ENCODE measurements at places on chromosomes 3 and 15.

DNA sequence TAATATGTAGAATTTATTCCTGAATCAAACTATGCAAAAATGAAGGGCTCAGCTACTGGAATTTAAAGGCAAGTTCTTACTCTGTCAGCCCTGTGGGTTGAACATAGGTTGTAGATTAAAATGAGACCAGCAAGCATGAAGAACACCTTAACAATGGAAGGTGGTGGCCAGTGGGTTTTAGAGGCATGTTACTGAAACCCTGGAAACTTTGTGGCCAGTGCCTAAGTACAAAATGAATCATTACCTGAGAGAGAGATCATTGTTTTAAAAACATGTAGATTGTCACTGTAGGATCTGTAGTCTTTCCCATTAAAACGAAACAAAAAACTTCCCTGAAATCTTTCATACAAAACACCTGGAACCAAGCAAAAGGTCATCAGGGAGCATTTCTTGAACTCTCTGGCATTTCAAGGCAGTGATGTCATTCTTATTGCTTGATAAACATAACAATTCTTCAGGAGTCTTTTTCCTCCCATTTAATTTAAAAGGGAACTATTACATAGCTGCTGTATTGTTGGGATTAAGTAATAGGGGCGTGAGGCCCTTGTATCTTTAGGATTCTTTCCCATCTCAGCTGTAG, 51.8 kb downstream of the TMEM108 start:
- no peak for DNase-seq

DNA sequence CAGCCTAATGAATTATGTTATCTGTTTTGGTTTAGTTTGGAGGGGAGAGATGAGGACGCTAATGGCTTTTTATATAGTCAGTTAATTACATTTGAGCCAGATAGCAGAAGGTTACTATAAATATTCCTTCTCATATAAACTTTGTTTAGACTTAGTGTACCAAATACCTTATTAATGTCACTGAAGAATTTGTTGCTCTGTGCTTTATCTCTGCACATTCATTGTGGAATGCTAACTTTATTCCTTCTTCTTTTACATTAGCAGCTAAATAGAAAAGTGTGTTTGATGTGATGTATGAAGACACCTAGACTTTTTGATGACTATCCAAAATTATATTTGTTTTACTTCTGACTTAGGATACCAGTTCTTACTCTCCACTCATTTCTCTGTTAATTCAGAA, 105.2 kb downstream of the EPHA3 start:
- no peak for DNase-seq

DNA sequence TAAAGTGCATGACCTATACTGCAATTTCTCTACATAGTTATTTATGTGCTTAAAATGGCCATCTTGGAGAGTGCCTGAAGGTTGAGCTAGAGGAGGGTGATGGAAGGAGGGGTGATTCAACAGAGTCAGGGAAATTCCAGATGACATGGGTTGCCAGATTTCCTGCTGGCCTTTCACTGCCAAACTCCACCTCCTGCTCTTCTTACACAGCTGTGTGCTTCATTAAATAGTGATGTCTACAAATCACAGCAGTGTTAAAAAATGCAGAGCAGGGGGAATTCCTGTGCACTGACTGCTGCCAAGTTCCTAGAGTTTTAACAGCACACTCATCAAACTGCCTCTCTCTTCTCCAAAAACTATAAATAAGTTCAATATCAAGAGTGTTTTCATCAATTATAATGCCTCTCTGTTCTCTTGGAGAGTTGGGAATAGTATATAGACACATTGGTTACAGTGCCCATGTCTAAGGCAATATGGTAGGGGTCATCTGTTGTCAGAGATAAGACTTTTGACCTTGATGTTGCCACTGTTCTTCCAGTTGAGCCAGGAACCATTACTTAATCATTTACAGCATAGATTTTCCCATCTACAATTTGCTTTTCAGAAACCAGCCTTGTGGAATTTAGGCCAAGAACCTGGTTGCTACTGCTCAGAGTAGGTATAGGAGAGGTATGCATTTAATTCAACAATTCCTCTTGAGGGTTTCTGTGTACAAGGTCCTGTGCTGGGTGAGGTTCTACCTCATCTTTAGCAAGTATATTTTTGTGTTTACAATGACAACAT, 79.6 kb downstream of the TP63 start:
- DNase-seq: peak; percentile 97

- peak; percentile 90 for DNase-seq
These were observed 124.3 kb downstream of the LRIG1 start for GRCh38 chr3:66376568-66376967.

DNA sequence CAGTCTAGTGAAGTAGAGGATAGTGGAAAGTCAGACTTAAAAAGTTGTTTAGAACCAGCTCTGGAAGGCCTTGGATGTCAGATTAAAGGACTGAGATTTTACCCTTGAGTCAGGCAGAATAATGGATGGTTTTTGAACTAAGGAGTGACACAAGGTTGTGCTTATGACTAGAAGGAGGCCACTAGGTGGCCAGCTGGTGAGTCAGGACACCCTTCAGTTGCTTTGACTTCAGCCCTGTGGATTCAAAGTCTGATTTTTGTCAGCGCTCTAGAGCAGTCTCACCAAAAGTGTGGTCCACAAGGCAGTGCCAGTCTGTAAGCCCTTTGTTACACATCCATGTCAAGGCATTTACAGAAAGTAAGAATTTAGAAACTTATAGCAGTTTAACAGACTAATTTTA, 3.8 kb upstream of the GABPB1 start:
- DNase-seq: peak; percentile 39

DNA sequence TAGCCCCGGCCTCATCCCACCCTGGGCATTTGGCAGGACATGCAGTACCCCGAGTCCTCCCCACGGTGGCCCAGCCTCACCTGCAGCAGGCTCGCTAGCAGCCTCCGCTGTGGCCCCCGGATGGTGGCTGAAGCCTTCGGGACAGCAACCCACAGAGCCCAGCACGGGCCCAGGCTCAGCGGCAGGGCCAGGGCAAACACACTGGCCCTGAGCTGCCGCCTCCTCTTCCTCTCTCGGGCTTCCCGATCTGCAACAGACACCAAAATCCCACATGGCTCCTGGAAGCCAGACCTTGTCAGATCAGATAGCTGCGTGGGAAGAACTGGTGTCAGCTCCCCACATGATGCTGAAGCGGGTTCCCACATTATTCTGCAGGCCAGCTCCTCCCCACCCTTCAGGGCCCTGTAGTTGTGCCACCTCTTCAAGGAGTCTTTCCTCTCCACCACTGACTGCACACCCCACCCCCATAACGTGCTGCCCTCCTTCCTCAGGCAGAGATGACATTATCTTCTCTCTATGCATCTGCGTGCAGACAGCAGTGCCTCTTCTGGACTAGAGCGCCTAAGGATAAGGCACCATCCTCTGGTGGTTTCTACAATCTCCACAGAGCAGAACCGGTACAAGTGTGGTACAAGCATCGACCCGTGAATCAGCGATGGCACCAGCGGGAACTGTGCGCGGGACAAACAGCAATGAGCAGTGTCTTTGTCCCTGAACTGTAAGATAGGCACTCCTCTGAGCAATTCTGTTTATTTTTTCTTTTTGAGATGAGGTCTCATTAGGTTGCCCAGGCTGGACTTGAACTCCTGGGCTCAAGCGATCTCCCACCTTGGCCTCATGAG, 9.5 kb downstream of the TMEM44 start:
- no peak for DNase-seq

DNA sequence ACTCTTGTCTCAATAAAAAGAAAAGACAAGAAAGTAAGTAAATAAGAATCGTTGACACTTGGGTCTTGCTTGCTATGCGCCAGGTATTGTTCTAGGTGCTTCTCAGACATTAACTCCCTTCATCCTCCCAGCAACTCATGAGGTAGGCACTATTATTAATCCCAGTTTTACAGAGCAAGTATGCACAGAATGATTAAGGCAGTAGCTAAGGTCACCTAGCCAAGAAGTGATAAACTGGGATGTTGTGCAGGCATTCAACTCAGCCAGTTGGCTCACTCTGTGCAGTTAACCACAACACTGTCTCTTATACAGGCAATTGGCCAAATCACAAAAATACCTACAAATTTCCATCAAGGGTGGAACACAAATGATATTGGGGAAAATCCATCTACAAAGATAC, 1.7 kb upstream of the C3orf33 start:
- DNase-seq: no peak

Measured in brain microvascular endothelial cell (primary cell).